ENCODE measurements at places on chromosomes 2 and 18. TPM values are rescaled to one million over a fixed set of nuclear protein-coding genes. Genes with fewer than 3 reads are reported as not detected.

GRCh38 chr2:166167449-166167848, 39.6 kb upstream of the SCN1A start:
- DNase-seq: no peak

Gene RBM45
- 21.1 TPM for polyA plus RNA-seq

DNA sequence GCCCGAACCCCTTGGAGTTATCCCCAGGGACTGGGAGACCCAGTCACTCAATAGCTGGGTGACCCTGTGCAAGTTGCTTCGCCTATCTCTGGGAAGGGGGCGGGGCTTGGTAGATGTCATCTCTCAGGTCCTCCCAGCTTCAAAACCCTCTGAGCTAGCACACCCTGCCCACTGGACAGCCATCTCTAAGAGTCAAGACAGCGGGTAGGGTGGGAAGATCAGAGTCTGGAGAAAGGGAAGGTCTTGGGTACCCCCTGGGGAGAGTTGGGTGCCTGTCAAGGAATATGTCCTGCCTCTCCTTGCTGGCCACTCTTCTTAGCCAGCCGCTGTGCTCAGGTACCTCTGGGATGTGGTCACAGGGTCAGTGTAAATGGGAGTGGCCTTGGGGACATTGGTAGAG, 8.0 kb downstream of the GLI2 start:
- DNase-seq: no peak

- no peak for DNase-seq
Observed at GRCh38 chr2:167924556-167924955, 322.8 kb downstream of the STK39 start.

- no peak for DNase-seq
Observed at GRCh38 chr2:176126929-176127773, 2.4 kb upstream of the HOXD8 start.

Gene IL18RAP
- polyA plus RNA-seq: 0.30 TPM

Gene ZNF516
- polyA plus RNA-seq: 43.0 TPM

Gene TEX44
- polyA plus RNA-seq: not detected

Gene THSD7B
- polyA plus RNA-seq: 5.5 TPM

Gene PHLPP1
- polyA plus RNA-seq: 18.1 TPM

DNA sequence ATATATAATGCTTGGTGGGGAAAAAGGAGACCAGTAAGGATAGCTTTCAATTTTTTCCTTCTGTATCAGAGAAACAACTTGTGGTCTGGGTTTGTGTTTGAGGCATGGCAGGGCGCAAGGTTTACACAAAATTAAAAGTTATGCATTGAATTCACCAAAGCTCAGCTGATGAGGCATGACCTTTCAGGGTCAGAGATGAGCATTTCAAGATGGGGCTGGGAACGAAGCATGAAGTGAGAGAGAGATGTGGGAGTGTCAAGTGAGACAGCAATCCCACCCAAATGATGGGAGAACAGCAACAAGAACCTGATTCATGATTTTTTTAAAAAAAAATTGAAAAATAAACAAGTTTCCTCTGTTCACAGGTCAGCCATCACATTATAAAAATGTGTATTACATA, 4.9 kb downstream of the GPR55 start:
- no peak for DNase-seq

- DNase-seq: no peak
Observed at GRCh38 chr2:45774688-45775244, 123.3 kb downstream of the PRKCE start.

GRCh38 chr2:206915121-206915520, 24.2 kb upstream of the CPO start:
- DNase-seq: no peak

Gene PLEKHH2
- polyA plus RNA-seq: 25.6 TPM

- DNase-seq: no peak
Observed at GRCh38 chr18:44880170-44880569, 199.5 kb downstream of the SETBP1 start.

GRCh38 chr2:197869041-197869440, 64.6 kb downstream of the PLCL1 start:
- DNase-seq: no peak

- no peak for DNase-seq
Observed at GRCh38 chr2:176409671-176410070, 140.4 kb downstream of the MTX2 start.

GRCh38 chr18:14944838-14945237, 196.9 kb downstream of the ANKRD30B start:
- DNase-seq: no peak

GRCh38 chr2:9738535-9739496, 104.5 kb upstream of the TAF1B start:
- no peak for DNase-seq

DNA sequence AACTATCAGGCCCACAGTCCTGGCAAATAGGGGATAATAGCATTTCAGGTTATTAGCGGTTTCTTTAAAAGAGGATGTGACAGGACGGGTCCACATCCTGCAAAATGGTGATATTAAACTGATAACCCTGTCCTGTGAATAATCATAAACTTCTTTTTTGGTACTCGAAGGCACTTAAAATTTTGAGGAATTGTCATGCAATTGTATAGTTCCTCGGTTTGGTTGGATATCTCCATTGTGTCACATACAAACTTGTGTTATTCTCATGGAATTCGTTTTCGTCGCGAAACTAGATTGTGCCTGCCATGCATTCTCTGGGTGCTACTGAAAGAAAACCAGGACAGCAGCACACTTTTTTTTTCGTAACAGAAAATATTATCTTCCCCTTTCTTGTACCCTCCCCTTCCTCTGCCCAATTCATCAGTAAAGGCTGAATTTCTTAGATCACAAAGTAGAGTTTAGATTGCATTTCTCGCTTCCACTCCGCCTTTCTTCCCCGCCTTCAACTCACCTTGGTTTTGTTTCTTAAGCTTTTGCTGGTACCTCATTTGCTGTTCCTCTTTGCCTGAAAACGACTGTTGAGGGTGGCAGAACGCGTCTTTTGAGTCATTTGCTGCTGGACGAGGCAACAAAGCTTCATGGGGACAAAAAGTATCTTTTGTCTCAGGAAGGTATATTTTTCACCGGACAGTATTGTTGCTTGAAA, 1.3 kb downstream of the CERS6 start:
- DNase-seq: no peak

Gene NEU2
- not detected for polyA plus RNA-seq

Gene IL1F10
- polyA plus RNA-seq: not detected

DNA sequence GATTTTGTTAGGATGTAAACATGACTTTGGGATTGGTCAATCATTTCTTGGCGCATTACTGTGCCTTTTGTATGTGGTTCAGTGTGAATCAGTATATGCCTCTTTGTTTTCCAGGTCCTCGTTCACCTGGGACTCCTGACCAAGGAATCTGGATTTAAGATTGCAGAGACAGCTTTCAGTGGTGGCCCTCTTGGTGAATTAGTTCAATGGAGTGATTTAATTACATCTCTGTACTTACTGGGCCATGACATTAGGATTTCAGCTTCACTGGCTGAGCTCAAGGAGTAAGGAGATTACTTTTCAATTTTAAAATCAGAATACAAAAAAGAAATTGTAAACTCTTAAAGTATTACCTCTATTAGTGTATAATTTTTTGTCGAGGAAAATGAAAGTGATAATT, 87.6 kb downstream of the MGAT5 start:
- DNase-seq: no peak

Gene LOXHD1
- 0.66 TPM for polyA plus RNA-seq

DNA sequence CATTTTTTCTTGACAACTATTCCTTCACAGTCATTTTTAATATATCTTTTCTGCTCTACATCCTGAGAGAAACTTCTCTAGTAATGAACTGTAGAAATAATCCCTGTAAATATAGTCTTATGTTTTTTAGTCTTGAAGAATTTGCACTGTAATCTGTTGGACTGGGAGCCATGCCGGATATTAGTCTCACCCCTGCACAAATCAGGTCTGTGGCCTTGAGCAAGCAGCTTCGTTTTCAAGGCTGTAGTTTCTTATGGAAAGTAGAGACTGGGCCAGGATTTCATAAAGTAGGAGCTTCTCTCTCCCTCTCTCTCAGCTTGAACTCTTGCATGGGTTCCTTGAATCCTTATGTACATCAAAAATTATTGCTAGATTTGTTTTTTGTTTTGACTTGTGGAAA, 8.7 kb downstream of the FARP2 start:
- no peak for DNase-seq

- DNase-seq: no peak
Observed at GRCh38 chr2:185433824-185434223, 304.8 kb upstream of the FSIP2 start.

DNA sequence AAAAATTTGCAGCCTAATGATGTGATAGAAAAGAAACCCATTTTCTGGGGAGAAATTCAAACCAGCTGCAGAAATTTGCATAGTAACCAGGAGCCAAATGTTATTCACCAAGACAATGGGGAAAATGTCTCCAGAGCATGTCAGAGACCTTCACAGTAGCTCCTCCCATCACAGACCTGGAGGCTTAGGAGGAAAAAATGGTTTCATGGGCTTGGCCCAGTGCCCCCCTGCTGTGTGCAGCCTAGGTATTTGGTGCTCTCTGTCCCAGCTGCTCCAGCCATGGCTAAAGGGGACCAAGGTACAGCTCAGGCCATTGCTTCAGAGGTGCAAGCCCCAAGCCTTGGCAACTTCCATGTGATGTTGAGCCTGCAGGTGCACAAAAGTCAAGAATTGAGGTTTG, 352.9 kb downstream of the PLCL1 start:
- no peak for DNase-seq
